ENCODE measurements at places on chromosomes 1 and 21.

DNA sequence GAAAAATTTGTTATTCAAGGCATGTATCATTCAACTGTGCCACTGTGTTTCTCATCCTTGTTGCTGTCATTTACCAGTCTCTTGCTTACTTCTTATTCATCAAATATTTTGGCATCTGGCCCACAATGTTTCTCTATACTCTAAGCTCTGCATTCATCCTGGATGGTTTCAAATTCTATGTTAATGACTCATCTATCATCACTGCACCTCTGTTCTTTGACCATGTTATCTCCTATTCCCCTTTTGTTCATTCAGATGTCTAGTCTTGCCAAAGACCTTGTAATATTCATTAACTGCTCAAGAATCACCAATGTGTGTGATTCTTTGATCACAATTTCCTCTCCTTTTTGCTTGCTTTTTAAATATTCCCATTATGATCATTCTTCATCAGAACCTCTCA lies 54.6 kb upstream of the PRKACB start:
- no peak for DNase-seq

- no peak for DNase-seq
Observed at GRCh38 chr21:24840287-24840686, 767.0 kb downstream of the MRPL39 start.

DNA sequence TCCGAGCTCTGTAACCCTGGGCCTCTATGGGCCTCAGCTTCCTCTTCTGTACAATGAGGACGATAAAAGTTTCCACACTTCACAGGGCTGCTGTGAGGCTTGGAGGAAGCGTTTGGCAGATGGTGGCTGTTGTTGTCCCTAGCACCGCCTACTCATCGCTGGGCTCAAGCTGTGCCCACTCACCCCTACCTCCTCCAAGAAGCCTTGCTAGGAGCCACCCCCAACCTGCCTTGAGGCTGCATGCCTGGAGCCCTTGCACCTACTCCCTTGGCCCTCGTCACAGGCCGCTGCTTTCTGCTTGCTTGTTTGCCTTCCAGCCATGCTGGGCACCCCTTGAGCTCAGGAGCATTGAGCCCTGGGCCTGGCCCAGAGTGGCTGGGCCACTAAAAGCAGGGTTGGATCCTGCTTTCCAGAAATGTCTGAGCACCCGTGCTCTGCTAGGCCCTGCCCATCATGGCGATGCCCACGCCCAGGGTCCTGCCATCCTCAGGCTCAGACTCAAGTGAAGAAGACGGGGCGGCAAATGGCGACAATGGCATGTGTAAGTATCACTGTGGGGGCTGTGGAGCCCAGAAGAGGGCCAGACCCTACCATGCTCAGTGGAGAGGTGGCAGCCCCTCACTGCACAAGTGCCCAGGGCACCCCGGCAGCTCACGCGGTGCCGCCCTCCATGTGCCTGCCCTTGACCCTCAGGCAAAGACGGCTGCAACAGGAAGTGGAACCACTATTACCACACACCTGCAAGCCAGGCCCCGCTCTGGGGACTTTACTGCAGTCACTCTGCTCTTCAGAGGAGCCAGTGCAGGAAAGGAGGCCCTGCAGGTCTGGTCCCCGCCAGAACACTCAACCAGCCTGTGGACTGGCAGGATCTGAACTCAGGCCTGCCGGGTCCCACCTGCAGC lies 9.5 kb downstream of the SH3BGRL3 start:
- peak; percentile 58 for DNase-seq

DNA sequence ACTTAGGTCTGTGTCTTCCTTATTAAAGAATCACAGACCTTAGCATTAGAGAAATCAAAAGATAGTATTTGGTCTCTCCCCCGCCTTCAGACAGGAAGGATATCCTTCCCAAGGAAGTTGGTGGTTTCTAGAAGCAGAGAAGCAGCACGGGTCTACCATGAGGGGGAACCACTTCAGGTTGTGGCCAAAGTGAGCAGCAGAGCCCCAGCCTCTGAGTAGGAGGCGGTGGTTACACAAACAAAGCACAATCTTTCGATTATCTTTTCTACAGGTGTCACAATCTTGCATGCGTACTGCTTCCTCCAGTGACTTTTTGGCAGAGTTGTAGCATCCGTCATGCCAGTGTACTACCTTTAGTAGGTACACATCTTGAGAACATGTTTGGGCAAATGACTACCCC lies 8.8 kb downstream of the PGLYRP4 start:
- no peak for DNase-seq

GRCh38 chr1:78102916-78103315 lies 57.1 kb downstream of the GIPC2 start:
- DNase-seq = no peak
